NCI-H446 treated with DMSO at 0.1 percent for 48 hours (cell line): ENCODE measurements at places on chromosomes 7 and 10.

DNA sequence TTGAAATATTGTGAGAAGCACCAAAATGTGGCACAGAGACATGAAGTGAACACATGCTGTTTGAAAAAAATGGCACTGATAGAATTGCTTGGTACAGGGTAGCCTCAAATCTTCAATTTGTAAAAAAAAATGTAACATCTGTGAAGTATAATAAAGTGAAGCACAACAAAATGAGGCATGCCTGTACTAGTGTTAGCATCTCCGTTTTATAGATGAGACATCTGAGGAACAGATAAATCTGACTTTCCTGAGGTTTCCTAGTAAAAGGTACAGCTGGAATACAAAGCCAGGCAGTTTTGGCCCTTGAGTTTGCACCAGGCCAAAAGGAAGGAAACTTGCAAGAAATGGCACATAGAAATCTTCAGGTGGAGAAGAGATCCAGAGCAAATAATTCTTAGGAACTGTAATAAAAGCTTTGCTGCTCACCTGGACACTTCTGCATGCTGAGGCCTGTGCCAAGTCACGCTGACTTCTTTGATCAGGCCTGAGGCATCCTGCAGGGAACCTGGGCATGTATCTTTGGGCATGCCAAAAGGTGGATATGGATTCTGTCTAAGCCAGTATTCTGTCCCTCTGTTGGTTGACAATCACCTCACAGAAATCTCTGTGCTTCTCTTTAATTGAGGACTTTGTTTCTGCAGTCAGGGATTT, 251.5 kb upstream of the PLPP4 start:
- DNase-seq: no peak

GRCh38 chr7:2282185-2282751, 32.0 kb downstream of the SNX8 start:
- DNase-seq: no peak

GRCh38 chr7:27551803-27552400, 110.8 kb downstream of the HIBADH start:
- no peak for DNase-seq

GRCh38 chr10:60564475-60564874, 174.8 kb upstream of the ANK3 start:
- DNase-seq: no peak

- no peak for DNase-seq
Observed at GRCh38 chr10:111098679-111099437, 22.0 kb downstream of the ADRA2A start.

DNA sequence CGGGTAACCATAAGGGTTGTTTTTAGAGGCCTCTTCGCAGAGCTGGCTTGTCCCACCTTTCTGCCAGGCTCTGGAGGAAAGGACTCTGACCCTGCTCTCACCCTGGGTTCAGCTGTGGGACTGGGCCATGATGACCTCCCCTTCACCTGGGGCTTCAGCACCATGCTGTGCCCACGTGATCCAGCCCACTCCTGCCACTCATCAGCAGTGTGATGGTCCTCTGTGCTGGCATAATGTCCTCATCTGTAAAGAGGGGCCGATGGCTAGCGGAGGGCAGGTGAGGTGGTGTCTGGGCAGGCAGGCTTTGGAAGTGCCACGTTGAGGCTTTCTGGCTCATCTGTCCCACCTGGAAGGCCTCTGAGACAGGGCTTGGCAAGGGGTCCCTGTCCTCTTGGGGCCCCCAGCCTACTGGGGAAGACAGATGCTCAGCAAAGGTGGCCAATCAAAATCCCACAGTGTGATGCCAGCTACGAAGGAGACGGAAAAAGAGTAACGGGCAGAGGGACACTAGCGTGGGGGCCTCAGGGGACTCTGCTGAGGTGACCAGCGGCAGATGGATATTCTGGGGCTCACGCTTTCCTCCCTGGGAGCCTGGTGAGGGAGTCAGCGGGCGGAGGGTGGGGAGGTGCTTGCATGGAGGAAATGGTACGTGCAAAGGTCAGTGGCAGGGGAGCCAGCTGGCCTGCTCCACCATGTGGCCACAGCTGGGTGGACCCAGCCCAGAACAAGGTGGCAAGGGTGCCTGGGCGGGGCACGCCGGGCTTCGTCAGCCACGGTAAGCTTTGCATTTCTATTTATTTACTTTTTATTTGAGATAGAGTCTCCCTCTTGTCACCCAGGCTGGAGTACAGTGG, 5.4 kb downstream of the LRWD1 start:
- no peak for DNase-seq

GRCh38 chr7:31478721-31479120, 35.2 kb upstream of the ITPRID1 start:
- DNase-seq: no peak

DNA sequence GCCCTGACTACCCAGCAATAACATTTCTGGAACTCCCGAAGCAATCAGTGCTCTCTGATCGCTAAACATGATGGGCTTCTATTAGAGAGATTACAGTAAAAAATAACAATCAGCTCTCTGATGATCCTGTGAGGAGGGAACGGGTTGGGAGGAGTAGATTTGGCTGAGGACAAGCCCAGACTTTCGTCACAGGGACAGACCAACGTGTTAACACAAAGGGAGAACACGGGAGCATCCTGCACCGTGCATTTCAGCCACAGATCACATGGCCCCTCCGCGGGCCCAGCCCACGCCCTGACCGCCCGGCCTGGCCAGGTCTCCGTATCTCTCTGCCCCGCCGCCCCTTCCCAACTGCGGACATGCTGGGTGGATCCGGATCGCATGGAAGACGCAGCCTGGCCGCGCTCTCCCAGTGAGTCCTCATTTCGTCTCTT, 95.0 kb upstream of the AGBL3 start:
- DNase-seq: peak; percentile 93

DNA sequence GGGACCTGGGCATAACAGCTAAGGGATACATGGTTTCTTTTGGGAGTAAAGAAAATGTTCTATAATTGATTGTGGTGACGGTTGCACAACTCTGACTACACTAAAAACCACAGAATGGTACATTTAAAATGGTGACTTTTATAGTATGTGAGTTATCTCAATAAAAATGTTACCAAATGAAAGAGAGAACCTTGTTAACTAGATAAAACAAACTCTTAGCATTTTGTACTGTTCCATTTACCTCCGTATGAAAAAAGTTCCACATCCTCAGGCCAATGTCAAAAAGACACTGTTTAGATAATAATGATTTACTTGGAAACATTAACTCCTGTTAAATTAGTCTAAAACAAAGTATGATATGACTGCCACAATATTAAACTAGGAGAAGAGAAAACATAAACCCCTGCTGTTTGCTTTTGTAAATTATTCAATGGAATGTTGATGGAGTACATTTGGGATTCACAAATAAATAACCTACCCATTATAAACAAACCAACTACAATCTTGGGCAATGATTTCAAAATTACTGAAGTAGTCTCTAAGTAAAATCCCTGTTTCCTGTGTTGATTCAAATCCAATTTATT, 60.7 kb downstream of the SMURF1 start:
- DNase-seq: no peak

- peak; percentile 98 for DNase-seq
Observed at GRCh38 chr7:34838329-34838728, 180.3 kb downstream of the NPSR1 start.

- DNase-seq: no peak
Observed at GRCh38 chr10:95480901-95481491, 80.2 kb downstream of the SORBS1 start.

- no peak for DNase-seq
Observed at GRCh38 chr7:23969443-23969842, 259.4 kb downstream of the STK31 start.

- no peak for DNase-seq
Observed at GRCh38 chr7:12655161-12655560, 32.3 kb upstream of the ARL4A start.

DNA sequence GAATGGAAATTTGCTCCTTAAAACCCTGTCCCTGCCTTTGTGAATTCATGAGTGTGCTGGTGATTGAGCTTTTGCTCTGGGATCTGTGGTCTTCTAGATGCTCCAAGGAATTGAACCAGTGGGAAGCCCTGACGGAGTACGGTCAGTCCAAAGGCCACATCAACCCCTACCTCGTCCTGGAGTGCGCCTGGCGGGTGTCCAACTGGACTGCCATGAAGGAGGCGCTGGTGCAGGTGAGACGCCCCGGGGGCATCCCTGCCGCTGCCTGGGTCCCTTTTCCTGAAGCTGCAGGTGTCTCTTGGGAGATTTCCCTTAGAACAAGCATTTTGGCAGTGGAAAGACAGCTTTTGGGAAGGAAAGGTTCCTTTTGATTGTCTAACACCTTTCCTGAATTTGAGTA, 100.3 kb downstream of the TRRAP start:
- no peak for DNase-seq

GRCh38 chr7:153507885-153508284, 544.3 kb upstream of the DPP6 start:
- no peak for DNase-seq

DNA sequence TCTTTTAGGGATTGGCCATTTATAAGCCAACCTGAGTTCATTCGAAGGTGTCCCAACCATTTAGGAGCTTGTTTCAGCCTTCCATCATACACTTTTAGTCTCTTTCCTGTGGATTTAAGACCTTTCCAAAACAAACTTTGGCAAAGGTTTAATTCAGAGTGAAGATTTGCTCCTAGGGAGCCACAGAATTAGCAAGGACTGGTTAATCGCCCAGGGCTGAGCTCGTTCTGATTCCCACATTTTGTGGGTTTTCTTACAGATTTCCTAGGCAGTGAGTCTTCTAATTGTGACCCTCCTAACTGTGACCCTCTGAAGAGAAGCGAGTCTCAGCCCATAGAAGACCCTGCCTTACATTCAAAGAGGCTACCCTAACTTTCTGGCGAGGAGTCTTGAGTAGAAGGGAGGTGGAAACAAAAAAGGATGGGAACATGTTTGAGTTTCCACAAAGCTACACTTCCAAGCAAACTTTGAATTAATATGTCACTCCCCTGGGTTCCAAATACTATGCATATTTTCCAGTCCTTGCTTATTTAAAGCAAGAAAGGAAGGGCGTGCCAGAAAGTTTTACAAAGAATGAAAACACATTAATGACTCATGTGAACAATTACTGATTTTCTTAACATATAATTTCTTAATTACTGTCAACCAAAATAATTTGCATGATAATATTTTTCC, 118.3 kb downstream of the ARID5B start:
- DNase-seq: no peak

DNA sequence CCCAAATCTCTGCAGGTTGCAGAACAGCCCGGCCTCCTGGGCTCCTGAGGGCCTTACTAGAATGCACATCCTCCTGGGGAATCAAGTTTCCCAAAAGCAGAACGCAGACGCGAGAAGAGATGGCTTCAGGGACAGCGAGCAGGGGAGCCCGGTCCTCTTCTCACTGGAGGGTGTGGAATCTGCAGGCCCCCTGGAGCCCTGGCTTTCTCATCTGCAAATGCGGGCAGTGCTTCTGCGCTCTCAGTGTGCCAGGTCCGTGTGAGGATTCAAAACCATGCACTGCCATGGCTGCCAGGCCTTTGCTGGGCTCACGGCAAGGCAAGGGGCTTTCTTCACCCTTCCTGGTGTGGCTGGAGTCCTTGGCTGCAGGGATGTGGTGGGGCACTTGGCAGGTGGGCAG, 330.9 kb upstream of the MKI67 start:
- DNase-seq: no peak

DNA sequence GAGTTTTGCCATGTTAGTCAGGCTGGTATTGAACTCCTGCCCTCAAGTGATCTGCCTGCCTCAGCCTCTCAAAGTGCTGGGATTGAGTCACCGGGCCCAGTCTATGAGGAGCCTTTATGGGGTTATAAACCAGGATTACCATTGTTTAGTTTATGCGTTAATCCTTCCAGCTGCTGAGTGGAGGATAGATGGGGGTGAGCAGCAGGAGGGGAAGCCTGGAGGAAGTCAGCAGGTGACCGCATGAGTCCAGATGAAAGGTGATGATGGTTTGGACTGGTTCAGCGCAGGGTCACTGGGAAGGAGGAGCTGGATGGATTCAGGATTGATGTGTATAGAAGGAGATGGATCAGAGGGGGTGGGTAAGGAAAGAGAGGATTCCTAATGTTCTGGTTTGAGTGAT, 197.1 kb downstream of the ADAM12 start:
- no peak for DNase-seq

DNA sequence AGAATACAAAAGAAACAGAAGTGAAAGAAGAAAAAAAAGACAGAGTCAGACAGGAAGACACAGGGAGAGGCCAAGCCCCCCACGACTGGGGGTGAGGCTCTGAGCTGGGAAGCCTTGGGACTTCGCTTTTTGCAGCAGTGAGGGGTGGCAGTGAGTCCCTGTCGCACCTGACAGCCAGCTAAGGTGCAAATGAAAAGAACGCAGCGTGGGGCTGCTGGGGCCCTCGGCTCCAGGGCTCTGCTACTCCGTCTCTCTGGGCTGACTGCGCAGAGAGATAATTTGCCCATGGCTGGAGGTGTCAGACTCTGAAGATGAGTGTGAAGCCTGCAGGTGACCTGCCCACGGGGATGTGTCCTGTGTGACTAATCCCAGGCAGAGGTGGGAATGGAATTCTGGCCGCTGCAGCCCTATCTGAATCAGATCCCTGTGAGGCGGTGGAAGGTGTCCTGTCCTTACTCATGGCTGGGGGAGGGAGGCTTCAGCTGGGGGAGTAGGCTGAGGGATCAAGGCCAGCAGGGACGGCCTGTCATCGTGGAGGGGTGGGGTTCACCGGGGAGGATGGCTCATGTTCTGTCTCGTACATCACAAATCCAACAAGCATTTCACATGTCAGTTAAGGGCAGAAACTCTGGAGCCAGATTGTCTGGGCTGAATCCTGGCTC, 96.4 kb downstream of the SLIT1 start:
- no peak for DNase-seq

DNA sequence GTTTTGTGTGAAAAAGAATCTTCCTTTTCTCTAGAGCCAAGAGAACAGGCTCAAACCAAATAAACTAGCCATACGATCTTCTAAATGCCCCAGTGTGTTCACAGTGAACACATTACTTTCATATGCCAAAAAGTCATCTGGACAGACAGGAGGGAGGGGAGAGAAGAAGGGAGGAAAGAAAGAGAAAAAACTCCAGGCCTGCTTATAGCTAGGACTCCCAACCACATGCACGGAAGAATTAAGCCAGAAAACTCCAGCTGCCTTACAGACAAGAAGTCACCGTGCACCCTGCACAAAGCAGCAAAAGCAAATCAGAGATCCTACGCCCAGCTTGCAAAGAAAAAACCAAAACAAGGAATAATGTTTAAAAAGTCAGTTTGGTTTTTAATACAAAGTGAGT, 34.3 kb downstream of the SNX8 start:
- DNase-seq: peak; percentile 32

DNA sequence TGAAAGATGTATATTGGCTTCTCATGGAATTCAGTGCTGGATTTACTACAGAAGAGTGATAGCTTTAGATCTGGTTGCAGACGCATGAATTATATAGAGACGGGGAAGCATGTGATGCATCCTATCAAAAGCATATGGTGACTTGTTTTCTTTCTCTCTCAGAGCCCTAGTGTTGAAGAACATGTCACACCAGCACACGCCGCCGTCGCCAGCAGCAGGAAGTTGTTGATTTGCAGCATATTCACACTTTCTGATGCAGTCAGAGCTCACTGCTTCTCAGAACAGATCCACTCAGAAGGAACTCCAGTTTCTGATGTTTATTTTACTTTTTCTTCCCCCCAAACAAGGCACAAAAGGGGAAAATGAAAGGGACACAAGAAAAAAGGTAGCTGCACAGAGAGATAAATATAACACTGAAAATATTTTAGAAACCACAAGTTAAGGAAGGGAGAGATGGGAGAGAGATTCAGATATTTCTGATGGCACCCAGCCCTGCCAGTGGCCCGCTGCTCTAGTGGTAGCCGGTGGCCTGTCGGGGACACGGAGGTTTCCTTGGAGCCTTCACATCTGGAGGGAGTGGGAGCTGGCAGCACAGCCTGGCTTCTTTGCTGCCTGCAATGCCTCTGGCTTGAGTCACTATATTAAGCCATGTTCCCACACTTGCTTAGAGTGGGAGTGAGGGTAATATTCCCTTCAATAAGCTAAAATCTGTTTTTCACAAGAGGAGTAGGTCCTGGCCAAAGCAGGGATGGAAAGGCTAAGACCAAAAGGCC, 123.2 kb downstream of the NRP1 start:
- no peak for DNase-seq
